ENCODE measurements at places on chromosomes 6 and 20.

DNA sequence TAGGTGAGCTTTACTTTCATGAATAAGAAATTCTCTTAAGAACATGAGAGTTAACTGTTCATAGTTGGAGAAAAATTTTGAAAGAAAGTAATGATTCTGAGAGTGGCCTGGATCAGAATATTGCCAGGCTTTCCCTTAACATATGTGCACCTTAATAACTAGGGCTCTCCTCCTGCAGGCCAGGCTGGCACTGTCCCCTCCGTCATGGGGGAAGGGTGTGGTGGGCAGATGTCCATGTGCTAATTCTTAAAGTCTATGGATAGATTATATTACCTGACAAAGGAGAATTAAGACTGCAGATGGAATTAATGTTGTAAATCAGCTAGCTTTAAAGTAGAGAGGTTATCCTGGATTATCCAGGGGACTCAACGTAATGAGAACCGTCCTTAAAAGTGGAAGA lies 10.9 kb upstream of the KLHL32 start:
- DNase-seq = no peak

- no peak for DNase-seq
Observed at GRCh38 chr6:75691012-75691411, 58.0 kb upstream of the MYO6 start.

- DNase-seq = no peak
Observed at GRCh38 chr6:158488065-158488464, 71.8 kb upstream of the TMEM181 start.

DNA sequence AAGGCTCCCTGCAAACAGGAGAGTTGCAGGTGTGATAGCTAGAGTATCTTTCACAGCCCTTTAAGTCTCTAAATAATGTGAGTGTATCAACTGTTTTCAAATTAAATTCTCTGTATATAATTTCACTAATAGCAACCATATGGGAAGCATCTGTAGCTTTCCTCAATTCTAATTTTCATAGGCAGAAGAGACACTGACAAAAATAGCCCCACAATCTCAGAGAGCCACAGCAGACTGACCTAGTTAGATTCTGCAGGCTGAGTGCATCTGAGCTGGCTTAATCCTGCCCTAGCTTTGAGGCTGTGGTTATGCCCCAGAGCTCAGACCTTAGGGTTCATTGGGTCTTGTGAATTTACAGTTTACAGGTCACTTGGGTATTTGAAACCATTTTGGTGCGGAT lies 63.9 kb downstream of the MAP7 start:
- DNase-seq = no peak

DNA sequence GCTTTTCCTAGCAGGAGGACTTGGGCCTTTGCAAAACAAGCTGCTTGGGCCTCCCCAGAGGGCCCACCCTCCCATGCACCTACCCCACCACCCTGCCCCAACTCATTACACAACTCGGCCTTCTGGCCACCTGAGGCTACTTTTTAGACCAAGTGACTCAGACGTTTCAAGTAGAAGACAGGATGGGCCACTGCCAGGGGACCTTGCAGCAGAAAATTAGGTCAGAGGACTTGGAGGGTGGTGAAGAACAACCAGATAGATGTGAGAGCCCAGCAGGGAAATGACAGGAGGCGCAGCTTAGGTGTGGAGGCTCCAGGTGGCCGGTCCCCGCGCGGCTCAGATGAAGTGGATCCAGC lies 1.4 kb downstream of the PPP1R3D start:
- no peak for DNase-seq

DNA sequence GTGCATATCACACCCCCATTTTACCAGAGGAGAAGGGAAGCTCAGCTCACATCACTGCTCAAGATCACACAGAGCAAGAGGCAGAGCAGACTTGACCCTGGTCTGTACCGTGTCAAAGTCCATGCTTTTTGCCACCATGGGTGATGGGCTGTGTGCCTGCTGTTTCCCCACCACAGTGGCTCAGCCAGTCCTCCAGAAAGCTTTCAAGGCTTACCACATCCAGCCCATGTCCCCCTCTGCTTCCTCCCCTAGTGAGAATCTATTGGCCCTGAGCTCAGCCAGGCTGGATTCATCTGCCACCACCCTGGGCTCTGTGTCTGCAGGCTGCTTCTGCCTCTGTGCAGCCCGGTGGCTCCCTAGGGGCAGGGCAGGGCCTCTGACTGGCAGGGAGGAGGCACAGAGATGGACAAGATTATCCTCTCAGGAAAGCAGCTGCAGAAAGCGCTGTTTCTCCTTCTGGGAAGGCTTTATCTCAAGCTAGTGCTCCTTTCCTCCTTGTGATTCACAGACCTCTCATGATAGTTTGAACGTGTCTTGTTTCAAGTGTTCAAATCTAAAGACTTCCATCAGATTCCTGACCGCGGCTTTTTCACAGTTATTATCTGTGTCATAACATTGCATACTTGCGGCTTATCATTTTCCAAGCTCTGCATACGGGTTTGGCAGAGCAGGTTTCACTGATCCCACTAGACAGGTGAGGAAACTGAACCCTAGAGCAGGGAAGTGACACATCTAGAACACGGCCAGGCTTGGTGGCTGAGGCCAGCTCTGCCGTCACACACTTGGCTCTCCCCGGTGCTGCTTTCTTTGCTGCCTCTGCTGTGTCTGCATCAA lies 37.4 kb downstream of the VEGFA start:
- DNase-seq = no peak

DNA sequence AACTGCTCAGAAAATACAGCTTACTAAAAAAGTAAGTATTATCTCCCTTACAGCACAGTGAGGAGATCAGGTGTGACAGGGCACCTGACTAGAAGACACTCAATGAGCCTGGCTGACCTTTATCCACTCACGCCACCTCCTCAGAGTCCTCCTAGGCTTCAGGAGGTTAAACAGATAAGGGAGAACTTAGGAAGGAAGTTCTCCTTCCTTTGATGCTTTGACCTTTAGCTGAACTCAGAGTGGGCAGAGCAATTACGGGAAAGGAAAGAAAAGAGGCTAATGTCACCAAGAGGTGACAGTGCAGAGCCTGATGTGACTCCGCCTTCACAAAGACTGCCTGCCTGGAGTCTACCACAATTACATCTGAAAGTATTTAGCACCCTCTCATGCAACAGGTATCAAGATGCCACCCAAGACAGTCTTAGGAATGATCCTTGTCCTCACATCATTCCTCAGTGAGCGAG lies 36.7 kb downstream of the MAN1A1 start:
- DNase-seq = no peak

- DNase-seq = no peak
Observed at GRCh38 chr6:138734585-138734984, 39.0 kb upstream of the CCDC28A start.

DNA sequence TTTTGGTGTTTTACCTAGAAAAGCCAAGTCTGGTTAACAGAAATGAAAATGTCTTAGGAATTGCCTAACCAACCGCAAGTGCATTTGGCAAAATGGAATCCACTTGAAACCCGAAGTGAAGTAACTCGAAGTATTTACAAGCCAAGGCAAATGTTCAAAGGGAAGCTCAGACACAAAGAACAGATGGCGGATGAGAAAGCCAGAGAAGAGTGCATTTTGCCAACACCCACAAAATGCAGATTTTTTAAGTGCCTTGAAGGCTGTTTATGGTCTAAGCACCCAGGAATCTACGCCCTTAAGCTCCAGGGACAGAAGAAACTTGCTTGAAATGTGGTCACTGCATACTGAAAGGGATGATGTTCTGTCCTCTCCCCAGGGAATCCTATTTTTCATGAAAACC lies 70.0 kb upstream of the TBXT start:
- DNase-seq = no peak

DNA sequence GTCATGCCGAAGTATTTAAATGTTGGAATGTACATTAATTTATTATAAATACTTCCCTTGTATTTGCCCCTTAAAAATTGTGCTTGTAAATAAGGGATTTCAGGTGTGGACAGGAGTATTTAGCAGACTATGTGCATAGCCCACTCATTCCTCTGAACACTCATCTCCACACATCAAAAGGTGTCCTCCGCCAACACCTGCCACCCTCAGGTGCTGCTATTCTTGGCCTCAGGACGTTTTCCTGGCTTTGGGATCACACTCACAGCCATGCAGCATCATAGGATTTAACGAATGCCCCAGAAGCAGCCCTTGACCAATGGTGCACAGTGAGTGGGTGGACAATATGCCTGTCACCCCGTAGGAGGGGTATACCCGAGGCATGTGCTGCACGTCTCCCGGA lies 230.9 kb downstream of the ZNF217 start:
- no peak for DNase-seq

GRCh38 chr6:144266091-144266649 lies 19.0 kb upstream of the UTRN start:
- no peak for DNase-seq

GRCh38 chr6:16238963-16239797 lies 793 bp downstream of the GMPR start:
- DNase-seq = no peak

DNA sequence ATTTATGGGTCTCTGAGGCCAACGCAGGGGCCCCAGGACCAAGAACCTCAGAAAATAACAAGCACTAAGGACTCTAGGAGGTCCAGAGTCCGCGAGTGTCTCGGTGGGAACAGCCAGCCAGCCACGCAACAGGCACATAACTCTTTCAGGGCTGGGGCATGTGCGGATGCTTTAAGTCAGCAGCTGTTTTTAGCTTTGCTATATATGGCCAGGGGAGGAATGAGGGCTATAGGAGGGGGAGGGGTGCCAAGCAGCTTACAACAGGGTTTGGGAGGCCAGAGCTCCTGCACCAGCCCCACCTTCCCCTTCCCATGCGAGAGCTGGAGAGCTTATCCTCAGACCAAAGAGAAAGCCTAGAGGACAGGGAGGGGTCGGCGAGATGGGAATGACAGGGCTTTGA lies 6.2 kb downstream of the JPH2 start:
- no peak for DNase-seq

GRCh38 chr6:159686040-159686439 lies 7.0 kb downstream of the SOD2 start:
- DNase-seq = no peak

- no peak for DNase-seq
Observed at GRCh38 chr6:18595774-18596530, 208.8 kb downstream of the RNF144B start.
